B cell (primary cell): ENCODE measurements at places on chromosomes 6 and 20. TPM values are rescaled to one million over a fixed set of nuclear protein-coding genes. Genes with fewer than 3 reads are reported as not detected.

The CFAP61 gene
- total RNA-seq: not detected in 2 replicates

The TRIM40 gene
- total RNA-seq: not detected in 2 replicates

The ERVFRD-1 gene
- not detected in 2 replicates for total RNA-seq

GRCh38 chr6:113370508-113371502 is 486.3 kb upstream of the MARCKS start:
- DNase-seq: no peak

DNA sequence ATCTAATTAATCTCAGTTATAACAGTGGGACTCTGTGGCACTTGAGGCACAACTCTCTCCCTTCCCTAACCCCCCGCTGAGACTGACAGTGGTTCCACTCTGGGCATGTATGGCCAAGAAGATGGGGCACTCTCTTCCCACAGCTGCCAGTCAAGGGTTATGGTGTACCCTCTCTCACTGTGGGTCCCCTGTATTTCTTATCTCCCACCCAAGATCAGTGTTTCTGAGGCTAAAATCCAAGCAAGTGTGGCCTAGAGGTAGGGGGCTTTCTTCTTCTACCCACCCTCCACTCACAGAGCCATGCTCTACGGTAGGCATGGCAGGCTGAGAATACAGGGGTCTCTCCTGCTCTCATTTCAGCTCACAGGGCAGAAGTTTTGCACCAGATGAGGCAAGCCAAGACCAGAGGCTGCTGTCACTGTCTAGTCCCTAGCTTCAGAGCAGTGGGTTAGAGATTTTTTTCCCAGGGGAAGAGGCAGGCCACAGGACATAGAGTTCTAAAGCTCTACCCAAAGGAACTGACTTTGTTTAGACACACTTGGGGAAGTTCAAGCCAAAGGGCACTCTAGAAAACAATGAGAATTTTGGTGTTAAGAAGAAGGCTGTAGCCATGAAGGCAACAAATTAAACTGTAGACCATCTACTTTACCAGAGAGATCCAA is 31.7 kb upstream of the HINT3 start:
- DNase-seq: no peak

GRCh38 chr6:84151669-84152068 is 75.8 kb downstream of the CEP162 start:
- no peak for DNase-seq

- no peak for DNase-seq
Observed at GRCh38 chr6:11632795-11633511, 95.4 kb downstream of the TMEM170B start.

- no peak for DNase-seq
Observed at GRCh38 chr6:89974834-89975233, 80.6 kb downstream of the GJA10 start.

DNA sequence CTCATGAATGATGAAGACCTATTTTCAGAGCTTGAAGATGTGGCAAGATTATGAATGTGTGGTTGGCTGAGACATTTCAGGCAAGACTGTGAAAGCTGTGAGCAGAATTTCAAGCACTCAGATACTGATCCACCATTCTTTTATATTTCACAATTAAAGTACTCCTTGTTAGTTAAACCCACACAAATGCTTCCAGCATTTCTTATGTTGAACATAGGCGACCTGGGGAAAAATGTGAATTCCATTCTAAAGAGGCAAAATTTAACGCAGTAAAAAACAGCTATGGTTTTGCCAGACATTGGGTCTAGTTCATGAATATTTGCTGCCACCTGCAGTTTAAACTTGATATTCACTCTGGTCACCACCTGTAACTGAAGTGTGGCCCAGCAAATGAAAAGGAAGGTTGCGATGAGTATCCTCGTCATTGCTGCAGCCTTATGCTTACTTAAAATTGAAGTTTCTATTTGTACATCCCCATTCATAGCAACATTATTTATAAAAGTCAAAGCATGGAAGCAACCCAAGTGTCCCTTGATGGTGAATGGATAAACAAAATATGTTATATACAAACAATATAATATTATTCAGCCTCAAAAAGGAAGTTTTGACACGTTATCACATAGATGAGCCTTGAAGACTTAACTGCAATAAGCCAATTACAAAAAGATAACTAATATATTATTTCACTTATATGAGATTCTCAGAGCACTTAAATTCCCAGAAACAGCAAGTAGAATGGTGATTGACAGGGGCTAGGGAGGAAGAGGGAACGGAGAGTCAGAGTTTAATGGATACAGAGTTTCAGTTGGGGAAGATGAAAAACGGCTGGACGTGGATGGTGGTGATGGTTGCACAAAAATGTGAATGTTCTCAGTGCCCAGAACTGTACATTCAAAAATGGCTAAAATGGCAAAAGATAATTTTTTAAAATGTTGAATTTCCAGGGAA is 32.4 kb upstream of the FAM184A start:
- peak; percentile 65 for DNase-seq
